NCI-H1105 treated with DMSO at 0.1 percent for 48 hours (cell line): ENCODE measurements at places on chromosomes 4 and X.
A peak's percentile ranks its signal among the peaks of the same experiment; 100 is the strongest.

DNA sequence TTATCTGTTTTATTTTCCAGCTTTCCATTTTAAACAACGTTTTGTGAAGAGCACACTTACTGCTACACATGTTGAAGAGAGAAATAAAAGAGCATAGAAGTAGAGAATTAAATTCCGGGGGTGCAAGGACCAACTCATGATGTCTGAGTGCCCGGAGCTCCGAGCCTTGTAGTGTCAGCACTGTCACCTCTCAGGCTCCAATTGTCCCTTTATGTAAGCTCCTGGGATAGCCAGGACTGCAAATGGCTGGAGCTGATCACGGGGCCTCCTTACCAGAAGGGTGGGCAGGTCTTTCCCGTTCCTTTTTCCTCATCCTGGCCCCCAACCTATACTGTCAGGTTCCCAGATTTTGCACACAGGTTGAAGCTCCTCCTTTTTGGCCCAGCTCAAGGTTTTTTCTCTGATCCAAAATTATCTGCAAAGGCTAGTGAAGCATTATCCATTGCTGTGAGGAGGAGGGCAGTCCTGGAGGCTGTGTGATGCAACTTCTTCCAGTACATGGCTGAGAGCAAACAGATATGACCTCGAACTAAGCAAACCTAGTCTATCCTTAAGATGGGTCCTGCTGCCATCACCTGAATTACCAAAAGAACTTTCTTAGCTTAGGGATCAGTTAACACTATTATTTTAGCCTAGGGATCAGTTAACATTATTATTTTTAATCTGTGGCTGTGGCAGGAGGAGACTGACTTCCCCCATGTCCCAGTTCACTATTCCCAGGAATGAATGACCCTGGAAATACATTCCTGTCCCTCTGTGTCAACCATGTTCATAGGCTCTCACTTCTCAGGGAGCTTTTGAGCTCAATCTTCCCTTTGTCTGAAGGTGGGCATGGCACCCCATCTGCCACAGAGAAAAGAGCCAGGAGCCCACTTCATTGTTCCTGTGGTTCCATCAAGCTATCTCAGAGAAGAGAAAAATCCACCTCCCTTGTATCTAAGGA, at the start of gene FGG:
FGG (minus strand) TSS at position 185 of the 943 bp plus-strand sequence; CDS start at position 138, 47 bp downstream.
- no peak for DNase-seq

DNA sequence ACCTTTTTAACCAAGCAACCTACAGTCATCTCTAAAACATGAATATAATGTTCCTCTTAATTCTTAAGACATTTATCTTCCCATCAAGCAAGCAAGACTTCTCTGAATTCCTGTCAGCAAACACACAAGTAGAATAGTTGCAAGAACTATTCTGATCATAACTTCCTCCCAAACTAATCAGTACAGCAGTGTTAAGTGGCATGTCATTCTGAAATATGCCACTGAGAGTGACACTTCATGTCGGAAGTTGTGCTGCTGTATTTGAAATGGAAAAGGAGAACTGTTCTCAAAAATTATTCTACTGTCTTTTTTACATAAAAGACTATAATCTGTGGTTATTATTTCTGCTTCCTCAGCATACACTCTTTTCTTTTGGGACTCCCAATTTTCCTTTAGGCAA, 546.6 kb downstream of the PCDH18 start:
- DNase-seq: no peak

DNA sequence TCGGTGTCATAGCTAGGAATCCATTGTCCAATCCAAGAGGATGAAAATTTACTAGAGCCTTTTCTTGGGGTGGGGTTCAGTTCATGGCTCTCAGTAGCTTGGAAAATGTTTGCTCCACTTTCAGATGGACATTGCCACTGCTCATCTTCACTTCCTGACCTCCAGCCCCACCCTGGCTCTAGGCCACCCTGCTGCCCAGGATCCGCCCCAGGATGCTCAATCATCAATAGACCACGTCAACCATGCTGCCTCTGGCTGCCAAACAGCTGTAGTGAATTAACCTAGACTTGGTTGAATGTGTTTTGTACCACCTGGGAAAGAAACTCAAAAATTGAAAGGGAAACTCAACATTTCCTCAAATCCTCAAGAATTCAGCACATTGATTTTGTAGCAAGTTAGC, 37.2 kb upstream of the HSD17B10 start:
- DNase-seq: no peak

GRCh38 chr4:86934771-86935565, at the start of gene AFF1:
Gene AFF1, plus strand, starts transcription at chr4:86935011. Its CDS starts 13,523 bp downstream, at chr4:86948534.
- DNase-seq: peak; percentile 60

GRCh38 chrX:155983326-155983725, 14.2 kb upstream of the IL9R start:
- no peak for DNase-seq

GRCh38 chrX:122203399-122203798, 980.7 kb upstream of the GRIA3 start:
- no peak for DNase-seq

DNA sequence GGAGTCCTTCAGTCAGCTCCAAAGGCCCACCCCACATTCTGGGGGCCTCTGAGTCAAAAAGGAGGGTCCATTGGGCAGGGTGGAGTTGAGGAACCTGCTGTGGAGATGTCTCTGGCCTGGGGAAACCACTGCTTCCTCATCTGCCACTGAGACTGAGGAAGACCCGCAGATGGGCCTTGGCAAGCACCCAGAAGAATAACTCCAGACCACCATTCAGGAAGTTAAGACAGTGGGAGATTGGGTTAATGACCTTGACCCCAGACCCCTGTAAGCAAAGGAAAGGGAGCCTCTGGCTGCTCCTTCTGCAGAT, 8.1 kb upstream of the HSD17B10 start:
- no peak for DNase-seq

DNA sequence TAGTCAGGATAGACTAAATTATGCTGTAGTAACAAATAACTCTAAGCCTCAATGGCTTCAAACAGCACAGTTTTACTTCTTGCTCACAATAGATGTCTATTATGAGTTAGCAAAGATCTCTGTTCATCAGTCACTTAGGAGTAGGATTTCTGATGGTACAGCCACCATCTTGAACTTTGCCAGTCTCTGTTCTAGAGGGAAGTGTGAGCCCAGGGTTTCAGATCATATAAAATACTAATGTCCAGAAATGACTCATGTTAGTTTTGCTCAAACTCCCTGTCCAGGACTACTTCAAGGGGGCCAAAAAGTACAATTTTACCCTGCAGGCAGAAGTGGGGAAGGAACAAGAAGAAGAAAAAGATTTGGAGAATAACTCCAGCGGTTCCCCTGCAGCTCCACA, 77.1 kb upstream of the LSM6 start:
- no peak for DNase-seq

- DNase-seq: no peak
These were observed 63.4 kb upstream of the TBC1D9 start for GRCh38 chr4:140819610-140820009.

DNA sequence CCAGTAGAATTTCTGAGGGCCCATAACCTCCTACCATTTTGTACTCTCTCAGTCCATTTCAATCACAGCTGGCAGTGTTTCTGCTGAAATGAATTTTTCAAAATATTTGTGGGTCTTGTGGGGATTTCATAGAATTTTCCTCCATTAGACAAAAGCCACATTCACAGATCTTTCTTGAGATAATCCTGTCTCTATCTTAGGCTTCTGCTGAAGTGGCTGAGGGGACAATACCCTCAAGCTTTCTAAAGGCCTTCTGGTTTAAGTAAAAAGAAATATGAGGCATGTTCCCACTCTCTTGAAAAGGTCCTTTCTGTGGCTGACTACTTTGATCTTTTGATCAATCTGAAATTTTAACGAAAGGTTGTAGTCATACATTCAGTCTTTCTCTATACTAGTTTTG, 1930.0 kb upstream of the AGA start:
- no peak for DNase-seq

DNA sequence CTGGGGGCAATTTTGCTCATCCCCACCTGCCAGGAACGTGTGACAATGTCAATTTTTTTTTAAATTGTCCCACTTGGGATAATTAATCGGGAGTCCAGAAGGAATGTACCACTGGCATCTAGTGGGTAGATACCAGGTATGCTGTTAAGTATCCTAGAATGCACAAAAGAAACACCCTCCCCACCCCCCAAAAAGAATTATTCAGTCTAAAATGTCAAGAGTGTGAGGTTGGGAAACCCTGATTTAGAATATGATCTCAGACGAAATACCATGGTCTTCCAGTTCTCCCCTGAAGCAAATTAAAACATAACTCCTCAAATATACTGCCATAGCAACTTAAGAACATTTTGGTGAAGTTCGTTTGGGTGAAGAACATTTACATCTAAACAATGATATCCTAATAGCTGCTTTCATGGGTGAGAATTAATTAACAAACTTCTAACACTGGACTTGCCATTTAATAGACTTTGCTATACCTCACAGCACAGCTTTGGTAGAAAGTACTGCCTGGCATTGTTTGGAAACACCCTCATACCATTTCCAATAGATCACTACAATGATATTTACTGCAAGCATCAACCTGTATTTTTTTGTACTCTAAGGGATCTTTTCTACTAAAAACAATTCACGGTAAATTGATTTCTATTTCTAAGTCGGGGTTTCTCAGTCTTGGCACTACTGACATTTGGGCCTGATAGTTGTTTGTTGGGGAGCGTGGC, 36.5 kb downstream of the SH3RF1 start:
- DNase-seq: no peak

DNA sequence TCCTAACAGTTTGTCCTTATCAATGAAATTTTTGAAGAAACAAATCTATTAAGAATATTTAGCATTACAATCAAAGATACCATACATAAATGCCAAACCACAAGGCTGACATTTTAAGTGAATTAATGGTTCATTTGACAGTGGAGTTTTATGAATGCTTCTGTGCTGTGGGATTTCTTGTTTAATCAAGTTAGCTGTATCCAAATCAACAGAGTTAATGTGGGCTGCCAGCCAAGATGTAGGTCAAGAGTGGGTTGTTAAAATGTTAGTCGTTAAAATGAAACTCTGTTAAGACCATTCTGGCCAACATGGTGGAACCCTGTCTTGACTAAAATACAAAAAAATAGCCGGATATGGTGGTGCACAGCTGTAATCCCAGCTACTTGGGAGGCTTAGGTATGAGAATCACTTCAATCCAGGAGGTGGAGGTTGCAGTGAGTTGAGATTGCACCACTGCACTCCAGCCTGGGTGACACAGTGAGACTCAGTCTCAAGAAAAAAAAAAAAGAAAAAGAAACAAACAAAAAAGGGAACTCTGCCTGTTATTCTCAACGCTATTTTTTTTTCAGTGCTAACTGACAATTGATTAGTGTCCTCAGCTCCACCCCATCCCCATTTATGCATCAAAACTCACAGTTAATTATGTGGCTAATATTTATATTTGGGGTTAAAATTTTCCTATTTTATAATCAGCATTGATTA, 20.2 kb downstream of the GPAT3 start:
- DNase-seq: no peak

DNA sequence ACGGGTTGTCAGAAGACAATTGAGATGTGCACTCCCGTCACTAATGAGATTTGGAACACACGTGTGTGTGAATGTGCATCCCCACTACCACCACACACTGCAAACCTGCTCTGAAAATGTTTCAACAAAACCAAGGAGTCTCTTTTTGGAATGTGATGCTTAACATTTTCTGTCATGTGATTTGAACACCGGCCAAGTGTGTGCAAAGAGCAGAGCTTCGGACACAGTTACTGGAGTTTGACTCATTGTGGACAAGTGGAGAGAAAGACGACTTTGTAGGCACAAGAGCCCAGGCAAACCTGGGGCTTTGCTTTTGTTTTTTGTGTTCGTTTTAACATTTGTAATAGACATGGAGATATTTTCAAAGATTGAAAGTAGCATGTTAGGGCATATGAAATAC, 49.2 kb downstream of the CCKAR start:
- DNase-seq: no peak

DNA sequence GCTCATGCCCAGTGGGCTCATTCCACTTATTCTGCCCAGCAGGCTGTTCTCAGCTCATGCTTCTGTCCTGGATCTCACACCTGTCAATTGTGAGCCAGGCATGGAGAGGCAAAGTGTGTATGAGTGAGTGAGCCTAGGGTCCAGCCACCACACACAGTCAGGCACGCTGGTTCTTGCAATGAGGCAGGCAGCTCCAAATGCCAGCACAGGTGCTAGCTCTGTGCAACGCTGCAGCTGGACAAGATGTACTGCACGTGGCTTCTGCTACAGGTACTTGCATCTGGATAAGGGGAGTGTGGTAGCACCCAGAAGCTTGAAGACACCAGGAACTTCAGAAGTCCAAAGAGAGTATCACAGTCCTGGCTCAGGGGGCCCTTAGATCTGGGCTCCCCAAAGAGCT, 1249.4 kb upstream of the IGFBP7 start:
- no peak for DNase-seq

GRCh38 chrX:20270562-20270890, 3.8 kb upstream of the RPS6KA3 start:
- no peak for DNase-seq

DNA sequence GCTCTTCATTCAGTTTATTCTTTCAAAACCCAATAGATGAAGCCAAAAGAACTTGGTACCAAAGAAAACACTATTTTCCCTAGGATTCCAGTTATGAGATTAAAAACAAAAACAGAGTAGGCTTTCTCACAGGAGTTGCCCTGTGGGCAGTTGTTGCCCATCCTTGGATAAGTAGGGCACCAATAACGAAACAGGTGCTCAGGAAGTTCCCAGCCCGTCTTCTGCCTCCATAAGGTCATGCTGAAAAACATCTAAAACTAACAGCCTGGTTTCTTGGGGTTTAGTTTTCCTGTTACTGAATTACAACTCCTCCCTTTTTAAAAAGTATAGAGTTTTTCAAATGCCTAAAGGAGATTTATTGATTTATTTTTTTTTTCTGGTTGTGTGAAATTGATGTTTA, 14.7 kb downstream of the TSPAN5 start:
- no peak for DNase-seq

GRCh38 chr4:6092131-6092530, 73.9 kb upstream of the C4orf50 start:
- no peak for DNase-seq

DNA sequence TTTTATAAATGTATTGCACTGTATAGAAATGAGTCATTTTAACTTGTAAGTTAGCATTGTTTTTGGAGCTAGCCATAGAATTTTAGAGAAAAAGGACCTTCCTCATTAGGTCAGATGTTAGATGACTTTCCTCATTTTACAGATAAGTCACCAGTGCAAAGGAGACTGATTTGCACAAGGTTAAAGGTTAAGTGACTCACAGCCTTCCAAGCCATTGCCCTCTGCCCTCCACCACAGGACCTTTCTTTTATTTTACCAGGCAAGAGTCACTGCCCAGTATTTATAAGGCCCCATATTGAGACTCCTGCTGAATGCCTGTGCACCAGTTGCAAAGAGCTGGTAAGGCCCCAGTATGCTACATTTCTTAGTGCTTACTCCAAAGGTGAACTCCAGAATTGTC, 4.2 kb upstream of the ABCG2 start:
- DNase-seq: no peak

GRCh38 chr4:137688651-137689050, 156.4 kb upstream of the PCDH18 start:
- DNase-seq: no peak

GRCh38 chr4:124199755-124200154, 512.8 kb downstream of the ANKRD50 start:
- no peak for DNase-seq

DNA sequence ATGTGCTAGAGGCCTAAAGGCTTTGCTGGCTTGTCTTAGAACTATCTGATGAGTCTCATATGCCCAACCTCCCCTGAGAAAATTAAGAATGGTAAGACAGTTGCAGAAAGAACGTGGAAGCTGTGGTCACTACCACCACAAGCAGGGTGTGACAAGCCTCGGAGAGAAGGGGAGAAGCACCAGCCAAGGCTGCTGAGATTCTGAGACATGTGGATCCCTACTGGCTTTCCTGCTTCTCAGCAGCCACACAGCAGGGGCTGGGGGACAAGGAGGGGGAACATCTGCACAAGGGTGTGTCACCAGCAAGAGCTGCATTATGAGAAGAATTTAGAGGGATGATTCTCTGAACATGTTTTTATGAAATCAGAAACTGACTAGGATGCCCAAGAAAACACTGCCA, 19.4 kb downstream of the TAPT1 start:
- DNase-seq: no peak
